Gastroesophageal sphincter (tissue), 4 donors: ENCODE measurements at places on chromosomes 11 and 22. TPM values are rescaled to one million over a fixed set of nuclear protein-coding genes. Genes with fewer than 3 reads are reported as not detected.

CTSW gene
- total RNA-seq = 0.52 TPM

DNA sequence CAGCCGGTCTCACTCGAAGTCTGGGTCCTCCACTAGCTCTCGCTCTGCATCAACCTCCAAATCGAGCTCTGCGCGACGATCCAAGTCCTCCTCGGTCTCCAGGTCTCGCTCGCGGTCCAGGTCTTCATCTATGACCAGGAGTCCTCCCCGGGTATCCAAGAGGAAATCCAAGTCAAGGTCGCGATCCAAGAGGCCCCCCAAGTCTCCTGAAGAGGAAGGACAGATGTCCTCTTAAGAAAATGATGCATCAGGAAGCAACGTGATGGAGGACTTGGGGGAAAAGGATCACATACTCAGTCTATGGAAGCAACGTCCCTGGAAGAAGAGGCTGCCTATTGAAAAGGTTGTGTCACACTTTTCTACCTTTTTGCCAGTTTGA is 1.1 kb downstream of the SRSF8 start:
- no peaks in the 10 kb centered on the region for H3K36me3 ChIP-seq
- ATAC-seq = no peak
- H3K4me3 ChIP-seq = peak overlapping the region; percentile 74
- H3K4me1 ChIP-seq = peaks cover 3% of the 10 kb centered on the region

DNA sequence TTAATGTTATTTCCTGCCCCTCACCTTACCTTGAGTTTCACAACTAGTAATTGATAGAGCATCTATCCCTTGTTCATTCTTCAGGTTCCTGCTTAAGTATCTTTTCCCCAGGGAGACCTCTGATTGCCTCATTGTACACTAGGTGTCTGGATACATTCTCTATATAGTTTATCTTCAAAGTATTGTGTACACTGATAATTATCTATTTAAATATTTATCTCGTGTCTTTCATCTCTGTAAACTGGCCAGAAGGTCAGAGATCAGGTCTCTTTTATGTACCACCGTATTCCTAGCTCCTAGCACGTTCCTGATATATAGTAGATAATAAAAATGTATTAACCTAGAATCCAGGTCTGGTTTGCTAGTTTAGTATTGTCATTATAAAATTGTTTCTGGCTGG is 6.4 kb downstream of the TMEM126B start:
- H3K4me3 ChIP-seq = no peak overlapping the region
- H3K4me1 ChIP-seq = no peaks in the 10 kb centered on the region
- H3K36me3 ChIP-seq = peaks cover 71% of the 10 kb centered on the region
- no peak overlapping the region for H3K27ac ChIP-seq
- no peak for ATAC-seq

GRCh38 chr11:30244265-30244664 is 13.5 kb downstream of the FSHB start:
- no peak overlapping the region for H3K27ac ChIP-seq
- no peaks in the 10 kb centered on the region for H3K36me3 ChIP-seq
- no peak overlapping the region for H3K4me3 ChIP-seq
- H3K4me1 ChIP-seq = peaks cover 9% of the 10 kb centered on the region

PISD gene
- 32.7 TPM for total RNA-seq

CDC45 gene
- total RNA-seq = not detected

CDC42BPG gene
- 0.08 TPM for total RNA-seq

DNA sequence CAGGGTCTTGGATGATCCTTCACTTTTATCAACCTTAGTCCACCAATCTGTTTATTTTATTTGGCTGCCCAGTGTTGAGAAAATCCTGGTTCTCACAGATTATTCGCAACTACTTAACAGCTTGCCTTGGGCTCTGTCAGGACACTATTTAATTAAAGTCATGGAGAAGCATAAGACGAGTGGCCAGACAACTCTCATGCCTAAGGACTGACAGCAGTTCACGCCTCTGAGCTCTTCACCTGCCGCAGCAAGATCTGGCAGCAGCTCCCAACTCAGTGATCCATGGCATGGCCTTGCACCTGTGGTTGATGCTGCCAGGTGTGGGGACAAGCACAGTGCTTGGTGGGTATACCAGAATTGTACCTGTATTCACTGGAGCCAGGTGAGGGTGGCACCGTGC is 37.8 kb downstream of the HIRA start:
- H3K4me1 ChIP-seq = no peaks in the 10 kb centered on the region
- peaks cover 100% of the 10 kb centered on the region for H3K36me3 ChIP-seq
- no peak overlapping the region for H3K4me3 ChIP-seq
- no peaks in the 10 kb centered on the region for H3K27me3 ChIP-seq

UPB1 gene
- 0.13 TPM for total RNA-seq

DNA sequence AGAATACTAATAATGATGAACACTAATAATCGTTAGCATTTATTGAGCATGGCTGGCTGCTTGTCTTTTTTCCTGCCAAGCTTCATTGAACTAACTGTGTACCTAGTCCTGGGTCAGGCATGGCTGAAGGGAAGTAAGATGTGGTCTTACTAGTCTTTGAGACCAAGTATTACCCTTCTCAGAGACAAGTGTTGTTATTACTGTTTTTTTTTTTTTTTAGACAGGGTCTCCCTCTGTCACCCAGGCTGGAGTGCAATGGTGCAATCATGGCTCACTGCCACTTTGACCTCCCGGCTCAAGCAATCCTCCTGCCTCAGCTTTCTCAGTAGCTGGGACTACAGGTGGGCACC is 4.6 kb downstream of the ST14 start:
- no peaks in the 10 kb centered on the region for H3K4me1 ChIP-seq
- ATAC-seq = no peak
- no peak overlapping the region for H3K4me3 ChIP-seq
- peaks cover 50% of the 10 kb centered on the region for H3K27me3 ChIP-seq
- no peak overlapping the region for H3K27ac ChIP-seq

DNA sequence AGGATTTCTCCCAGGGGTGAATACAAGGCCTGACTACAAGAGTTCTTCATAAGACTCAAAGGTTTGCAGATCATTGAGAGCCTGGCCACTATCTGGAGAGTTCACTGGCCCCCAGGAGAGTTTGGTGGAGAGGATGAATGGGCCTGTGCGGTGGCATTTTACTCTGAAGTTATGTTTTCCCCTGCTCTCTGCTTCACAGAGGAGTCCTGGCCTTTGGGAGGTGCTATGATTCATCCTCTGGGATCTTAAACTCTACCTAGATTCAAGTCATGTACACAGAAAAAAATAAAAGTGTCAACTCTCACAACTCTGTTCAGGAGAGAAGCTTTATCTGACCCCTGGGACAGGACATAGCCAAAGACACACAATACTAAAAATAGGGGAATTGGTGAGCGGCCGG is 159.1 kb upstream of the CARD18 start:
- H3K4me3 ChIP-seq = no peak overlapping the region
- H3K4me1 ChIP-seq = no peaks in the 10 kb centered on the region
- no peak for ATAC-seq
- no peaks in the 10 kb centered on the region for H3K27me3 ChIP-seq
- H3K27ac ChIP-seq = no peak overlapping the region
- no peaks in the 10 kb centered on the region for H3K36me3 ChIP-seq

SCGB1A1 gene
- total RNA-seq = not detected

DNA sequence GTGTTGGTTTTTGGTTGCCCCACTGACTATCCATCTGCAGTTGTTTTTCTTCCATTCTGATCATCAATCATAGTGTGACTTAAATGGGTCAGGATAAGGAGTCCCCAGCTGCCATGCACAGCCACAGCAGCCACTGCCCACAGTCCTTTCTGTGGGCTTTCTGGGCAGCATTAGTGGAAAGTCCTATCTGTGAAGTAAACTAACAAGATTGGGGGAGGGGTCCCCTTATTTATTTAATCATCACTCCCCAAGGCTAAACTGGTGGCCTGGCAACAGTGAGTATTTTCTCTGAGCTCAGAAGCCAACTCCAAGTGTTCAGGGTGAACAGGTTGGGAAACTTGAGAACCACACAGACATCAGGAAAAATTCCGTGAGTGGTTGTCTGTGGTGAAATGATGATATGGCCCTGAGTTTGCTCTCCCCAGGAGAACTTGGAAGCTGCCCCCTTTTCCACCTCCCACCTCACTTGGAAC is 145.0 kb downstream of the CCDC34 start:
- peaks cover 38% of the 10 kb centered on the region for H3K4me1 ChIP-seq
- H3K27me3 ChIP-seq = no peaks in the 10 kb centered on the region
- peak; percentile 57 for ATAC-seq
- H3K4me3 ChIP-seq = no peak overlapping the region
- H3K36me3 ChIP-seq = no peaks in the 10 kb centered on the region
- H3K27ac ChIP-seq = no peak overlapping the region

GRCh38 chr11:47306484-47306844 is 36.5 kb downstream of the MADD start:
- H3K4me1 ChIP-seq = no peaks in the 10 kb centered on the region
- no peak overlapping the region for H3K27ac ChIP-seq
- no peak overlapping the region for H3K4me3 ChIP-seq
- no peaks in the 10 kb centered on the region for H3K27me3 ChIP-seq

LRRC74B gene
- total RNA-seq = not detected

- H3K36me3 ChIP-seq = no peaks in the 10 kb centered on the region
- no peak overlapping the region for H3K4me3 ChIP-seq
- no peaks in the 10 kb centered on the region for H3K27me3 ChIP-seq
These were observed 56.0 kb downstream of the ACER3 start for GRCh38 chr11:76916712-76917111.

RIN1 gene
- 3.8 TPM for total RNA-seq

VPS11 gene
- 23.9 TPM for total RNA-seq

- no peaks in the 10 kb centered on the region for H3K4me1 ChIP-seq
- peak overlapping the region; percentile 73 for H3K27ac ChIP-seq
- H3K4me3 ChIP-seq = peak overlapping the region; percentile 83
- ATAC-seq = peak; percentile 22
- no peaks in the 10 kb centered on the region for H3K27me3 ChIP-seq
- H3K36me3 ChIP-seq = no peaks in the 10 kb centered on the region
These were observed 635 bp upstream of the GRK3 start for GRCh38 chr22:25563761-25564319.

CCDC87 gene
- total RNA-seq = 1.2 TPM

DNA sequence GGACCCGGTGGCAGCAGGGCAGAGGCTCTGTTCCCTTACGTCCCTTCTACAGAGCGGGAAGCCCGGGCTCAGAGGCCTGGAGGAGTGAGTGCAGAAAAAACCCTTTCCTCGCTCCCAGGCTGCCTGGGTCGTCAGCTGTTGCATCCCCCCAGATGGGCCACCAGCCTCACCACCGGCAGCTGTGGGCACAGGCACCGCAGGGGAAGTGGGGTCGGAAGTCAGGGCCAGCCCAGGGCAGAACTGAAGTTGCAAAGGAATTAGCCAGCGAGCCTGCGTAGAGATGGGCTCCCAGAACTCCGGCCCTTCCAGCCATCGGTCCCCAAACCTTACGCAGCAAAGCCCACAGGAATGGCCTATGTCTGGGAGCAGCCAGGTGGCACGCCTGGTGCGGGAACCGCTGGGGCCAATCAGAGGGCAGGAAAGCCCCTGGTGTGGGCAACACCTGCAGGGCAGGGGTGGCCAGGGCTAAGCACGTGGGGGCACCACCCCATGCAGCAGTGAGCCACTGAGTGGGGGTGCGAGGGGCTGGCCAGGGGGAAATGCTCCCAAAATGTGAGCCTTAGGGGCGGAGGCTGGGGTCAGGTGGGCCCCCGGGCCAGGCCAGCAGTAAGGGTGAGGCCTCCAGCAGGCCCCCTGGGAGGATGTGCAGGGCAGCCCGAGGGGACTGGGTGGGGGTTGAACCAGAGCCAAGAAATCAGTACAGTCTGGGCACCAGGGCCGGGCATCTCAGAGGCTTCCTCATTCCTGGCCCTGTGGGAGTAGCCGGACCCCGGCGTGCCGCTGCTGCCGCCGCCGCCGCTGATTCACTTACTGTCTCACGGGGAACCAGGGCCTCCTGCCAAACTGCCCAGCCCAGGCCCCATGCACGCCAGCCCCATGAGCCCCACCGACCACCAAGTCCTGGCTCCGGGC is 58.2 kb downstream of the WNT7B start:
- no peak overlapping the region for H3K27ac ChIP-seq
- no peaks in the 10 kb centered on the region for H3K4me1 ChIP-seq
- ATAC-seq = no peak
- H3K27me3 ChIP-seq = peaks cover 21% of the 10 kb centered on the region
- H3K4me3 ChIP-seq = no peak overlapping the region

PHF21B gene
- total RNA-seq = 1.0 TPM

DNA sequence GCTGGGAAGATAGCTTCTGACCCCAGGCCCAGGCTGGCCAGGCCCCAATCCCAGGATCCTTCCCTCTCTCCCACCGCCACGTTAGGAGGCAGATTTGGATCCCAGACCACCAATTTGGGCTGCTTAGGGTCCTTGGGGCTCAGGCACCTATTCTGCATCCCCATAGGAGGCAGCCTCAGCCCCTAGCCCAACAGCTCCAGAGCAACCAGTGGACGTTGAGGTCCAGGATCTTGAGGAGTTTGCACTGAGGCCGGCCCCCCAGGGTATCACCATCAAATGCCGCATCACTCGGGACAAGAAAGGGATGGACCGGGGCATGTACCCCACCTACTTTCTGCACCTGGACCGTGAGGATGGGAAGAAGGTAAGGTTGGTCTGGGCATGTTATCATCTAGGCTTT is 16.1 kb downstream of the TUB start:
- peaks cover 22% of the 10 kb centered on the region for H3K4me1 ChIP-seq
- H3K27ac ChIP-seq = no peak overlapping the region
- peaks cover 72% of the 10 kb centered on the region for H3K36me3 ChIP-seq

GRCh38 chr11:112694245-112694644 is 267.0 kb upstream of the NCAM1 start:
- H3K4me1 ChIP-seq = no peaks in the 10 kb centered on the region
- H3K27me3 ChIP-seq = no peaks in the 10 kb centered on the region
- H3K36me3 ChIP-seq = no peaks in the 10 kb centered on the region
- H3K4me3 ChIP-seq = no peak overlapping the region

OR6A2 gene
- total RNA-seq = 0.08 TPM

MYO7A gene
- 4.0 TPM for total RNA-seq

DNA sequence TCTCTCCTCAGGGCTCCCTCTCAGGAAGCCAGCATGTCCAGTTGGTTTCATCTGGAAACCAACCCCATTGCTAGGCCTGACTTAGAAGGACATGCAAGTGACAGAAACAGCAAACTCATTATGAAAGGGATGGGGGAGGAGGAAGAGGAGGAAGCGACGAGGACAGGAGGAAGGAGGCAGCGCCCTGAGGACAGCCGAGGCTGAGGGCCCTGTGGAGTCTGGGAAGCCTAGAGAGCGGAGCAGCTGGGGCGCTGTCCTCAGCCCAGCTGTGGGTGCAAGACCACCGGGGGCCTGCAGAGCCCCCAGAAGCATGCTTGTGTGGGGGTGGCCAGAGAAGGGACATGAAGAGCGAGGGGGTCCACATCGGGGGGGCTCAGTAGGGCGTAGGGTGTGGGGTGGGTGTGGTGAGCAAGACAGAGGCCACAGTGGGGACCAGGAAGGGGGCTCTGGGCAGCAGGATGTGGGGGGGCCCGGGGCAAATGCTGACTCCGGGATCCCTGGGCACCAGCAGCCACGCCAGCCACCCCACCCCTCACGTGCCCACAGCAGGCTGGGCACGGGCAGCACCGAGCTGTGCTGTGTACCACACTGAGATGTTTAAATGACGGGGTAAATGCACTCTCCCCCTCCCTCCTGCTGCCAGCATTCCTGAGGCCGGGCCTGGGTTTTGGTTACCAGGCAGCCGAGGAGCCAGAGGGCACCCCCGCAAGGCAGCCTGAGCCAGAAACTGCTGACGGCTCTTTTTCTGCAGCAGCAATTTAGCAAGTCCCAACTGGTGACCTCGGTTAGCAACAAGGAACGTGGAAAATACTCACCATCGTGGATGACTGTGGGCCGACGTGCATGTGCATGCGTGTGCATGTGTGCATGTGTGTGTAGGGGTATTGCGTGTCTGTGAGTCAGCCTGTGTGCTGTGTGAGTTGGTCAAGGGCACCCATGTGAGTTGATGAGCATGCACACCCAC is 82.7 kb upstream of the LINC01488 start:
- no peak overlapping the region for H3K4me3 ChIP-seq
- H3K27ac ChIP-seq = no peak overlapping the region
- peak; percentile 23 for ATAC-seq
